ENCODE measurements at places on chromosomes 7 and 10.

DNA sequence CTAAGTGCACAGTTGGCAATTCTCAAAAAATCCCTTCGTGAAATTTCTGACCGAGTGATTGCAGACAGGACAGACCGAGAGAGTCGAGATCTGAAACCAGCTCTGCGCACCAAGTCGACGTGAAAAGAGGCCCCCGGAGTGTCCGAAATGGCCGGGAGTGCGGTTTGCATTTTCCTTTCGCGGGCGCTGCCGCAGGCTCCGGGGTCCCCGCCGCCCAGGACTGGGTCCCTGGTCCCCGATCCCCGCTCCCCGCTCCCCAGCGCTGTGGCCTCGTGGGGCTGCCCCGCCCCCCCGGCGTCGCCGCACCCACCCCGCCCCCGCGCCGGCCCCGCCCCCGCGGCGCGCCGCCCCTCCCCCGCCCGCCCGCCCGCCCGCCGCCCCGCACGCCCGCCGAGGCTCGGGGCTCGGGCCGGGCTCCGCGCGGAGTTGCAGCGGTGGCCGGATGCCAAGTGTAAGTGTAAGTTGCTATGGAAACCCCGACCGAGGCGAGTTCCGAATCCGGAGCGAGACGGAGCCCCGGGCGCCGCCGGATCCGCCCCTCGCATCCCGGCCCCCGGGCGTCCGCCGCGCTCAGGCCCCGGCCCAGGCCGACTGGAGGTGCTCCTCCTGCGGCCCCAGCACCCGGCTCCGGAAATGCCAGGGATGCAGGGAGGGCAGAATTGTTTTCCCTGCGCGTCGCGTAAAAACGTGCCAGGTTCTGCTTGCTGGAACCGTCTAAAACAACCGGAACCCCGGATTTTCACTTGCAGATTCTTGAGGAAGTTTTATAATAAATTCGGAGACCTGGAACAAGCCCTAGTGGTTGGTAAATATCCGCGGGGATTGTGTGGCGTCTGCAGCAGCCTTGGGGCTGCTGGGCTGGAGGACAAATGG is 4.6 kb downstream of the BMI1 start:
- DNase-seq: peak; percentile 63

GRCh38 chr7:142440906-142441411 is 183.1 kb upstream of the PRSS58 start:
- DNase-seq: no peak

- no peak for DNase-seq
Measured at GRCh38 chr7:80703272-80703671, 64.8 kb downstream of the CD36 start.

DNA sequence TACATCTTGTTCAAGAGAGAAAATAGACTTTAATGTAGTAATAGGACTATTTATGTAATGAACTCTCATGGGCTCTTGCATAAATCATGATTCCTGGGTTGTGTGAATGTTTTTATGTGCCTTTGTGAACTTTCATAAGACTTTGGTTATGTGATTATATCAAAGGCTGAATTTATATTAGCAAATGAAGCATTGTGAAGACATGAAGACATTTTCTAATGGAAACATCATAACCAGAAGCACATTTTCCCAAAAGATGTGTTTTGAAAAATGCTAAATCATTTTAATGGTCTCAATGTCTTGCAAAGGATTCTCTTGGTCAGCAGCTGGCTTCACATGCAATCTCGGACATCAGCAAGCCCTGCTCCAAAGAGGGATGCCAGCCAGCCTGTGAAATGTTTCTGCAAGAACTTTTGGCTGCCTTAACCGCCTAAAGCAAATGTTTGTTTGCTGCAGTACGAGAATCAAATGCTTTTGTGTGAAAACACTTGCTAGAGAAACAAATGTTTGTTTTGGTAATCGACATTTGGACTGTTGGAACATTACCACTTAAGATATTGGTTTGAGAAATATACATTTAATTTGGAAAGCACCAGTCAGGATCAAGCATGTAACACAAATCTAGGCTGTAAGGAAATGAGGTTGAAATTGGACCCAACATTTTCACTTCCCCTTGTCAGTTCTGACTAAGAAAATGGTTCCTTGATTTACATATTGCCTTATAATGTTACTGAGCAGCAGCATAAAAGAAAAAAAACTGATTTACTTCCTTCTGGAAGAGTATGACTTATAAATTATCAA is 102.1 kb downstream of the RTKN2 start:
- DNase-seq: no peak

GRCh38 chr7:107045980-107046379 is 1.5 kb downstream of the PRKAR2B start:
- DNase-seq: peak; percentile 68

DNA sequence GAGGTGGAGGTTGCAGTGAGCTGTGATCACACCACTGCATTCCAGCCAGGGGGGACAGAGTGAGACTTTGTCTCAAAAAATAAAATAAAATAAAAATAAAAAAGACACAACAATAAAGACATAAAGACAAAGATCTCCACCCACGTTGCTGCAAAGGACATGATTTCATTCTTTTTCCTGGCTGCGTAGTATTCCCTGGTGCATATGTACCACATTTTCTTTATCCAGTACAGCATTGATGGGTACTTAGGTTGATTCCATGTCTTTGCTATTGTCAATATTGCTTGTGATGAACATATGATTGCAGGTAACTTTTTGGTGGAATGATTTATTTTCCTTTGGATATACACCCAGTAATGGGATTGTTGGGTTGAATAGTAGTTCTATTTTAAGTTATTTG is 42.0 kb upstream of the CCDC3 start:
- DNase-seq: no peak

- no peak for DNase-seq
Measured at GRCh38 chr10:130958003-130958402, 353.5 kb downstream of the TCERG1L start.

- no peak for DNase-seq
Measured at GRCh38 chr7:95436407-95436806, 1.6 kb upstream of the PON2 start.

GRCh38 chr7:22784346-22784745 is 38.3 kb downstream of the TOMM7 start:
- no peak for DNase-seq

- DNase-seq: no peak
Measured at GRCh38 chr7:47778153-47778661, 170.1 kb downstream of the PKD1L1 start.

DNA sequence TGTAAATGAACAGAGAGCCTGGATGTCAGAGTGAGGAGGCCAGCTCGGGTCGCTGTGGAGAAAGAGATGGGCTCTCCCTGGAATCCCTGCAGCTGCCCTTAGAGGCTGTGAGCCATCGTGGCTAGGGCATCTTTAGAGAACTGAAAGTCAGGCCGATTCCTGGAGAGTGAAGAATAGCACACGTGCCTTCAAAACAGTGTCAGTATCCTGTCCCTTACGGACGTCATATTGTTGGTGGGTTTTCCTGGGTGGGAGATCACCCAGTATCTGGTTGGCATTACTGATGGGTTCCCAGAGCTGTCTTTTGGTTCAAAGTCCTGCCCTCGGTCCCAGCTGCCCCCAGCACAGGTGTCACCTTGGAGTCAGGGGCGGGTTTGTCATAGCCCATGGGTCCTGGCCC is 25.3 kb downstream of the IKZF1 start:
- no peak for DNase-seq

GRCh38 chr7:128799451-128799850 is 7.7 kb downstream of the CCDC136 start:
- no peak for DNase-seq

GRCh38 chr7:84548366-84549365 is 354.1 kb upstream of the SEMA3A start:
- DNase-seq: peak; percentile 27

- DNase-seq: peak; percentile 70
Measured at GRCh38 chr7:41696323-41696916, 6.5 kb downstream of the INHBA start.

DNA sequence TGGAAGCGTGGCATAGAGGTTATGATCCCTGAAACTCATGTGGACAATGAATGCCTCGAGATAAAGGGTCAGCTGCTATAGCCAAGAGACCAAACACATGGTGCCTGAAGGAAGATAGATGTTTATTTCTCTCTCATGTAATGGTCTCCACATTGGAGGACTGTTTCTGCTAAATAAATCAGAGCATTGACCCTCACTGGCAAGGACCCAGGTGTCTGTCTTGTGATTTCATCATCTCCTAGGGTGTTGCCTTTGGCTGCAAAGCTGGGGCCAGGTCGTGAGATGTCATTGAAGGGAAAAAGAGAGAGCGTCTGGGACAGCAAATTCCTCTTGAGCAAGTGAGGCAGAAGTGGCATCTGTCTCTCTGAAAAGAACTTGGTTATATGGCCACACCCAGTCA is 64.6 kb downstream of the JCAD start:
- DNase-seq: no peak

DNA sequence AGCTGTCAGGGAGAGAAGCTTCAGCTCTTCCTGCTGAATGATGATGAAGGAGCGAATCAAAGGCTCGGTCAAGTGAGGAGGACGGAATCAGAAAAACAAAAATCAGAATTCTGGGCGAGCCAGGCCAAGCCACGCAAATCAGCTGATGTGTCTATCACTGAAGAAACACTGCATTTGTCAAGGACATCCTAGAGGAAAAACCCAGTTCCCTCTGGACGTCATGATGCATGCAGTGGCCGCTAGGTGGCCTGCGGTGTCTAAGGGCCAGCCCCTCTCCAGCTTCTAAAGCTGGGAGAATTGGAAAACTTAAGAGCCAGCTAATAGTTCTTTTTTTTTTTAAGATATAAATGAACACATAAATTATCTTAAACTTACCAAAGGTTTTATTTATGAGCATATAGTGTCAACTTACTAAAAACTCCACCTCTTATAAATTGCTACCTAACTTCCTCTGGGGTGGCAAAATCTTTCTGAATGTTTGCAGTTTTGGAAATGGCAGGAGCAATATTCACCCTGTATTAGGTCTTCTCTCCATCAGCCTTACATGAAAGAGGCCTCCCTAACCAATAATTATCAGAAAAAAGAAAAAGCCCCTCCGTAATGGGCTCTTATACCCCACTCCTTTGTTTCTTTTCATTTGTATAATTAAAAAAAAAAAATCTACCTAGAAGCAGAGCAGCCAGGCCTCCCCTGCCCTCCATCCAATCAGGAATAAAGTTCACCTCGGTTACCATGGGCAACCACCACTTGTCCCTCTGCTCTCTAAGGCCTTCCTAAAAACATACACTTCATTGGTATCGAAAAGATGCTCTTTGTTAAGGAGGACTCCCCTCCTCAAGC is 186.8 kb downstream of the USP6NL start:
- DNase-seq: peak; percentile 32

DNA sequence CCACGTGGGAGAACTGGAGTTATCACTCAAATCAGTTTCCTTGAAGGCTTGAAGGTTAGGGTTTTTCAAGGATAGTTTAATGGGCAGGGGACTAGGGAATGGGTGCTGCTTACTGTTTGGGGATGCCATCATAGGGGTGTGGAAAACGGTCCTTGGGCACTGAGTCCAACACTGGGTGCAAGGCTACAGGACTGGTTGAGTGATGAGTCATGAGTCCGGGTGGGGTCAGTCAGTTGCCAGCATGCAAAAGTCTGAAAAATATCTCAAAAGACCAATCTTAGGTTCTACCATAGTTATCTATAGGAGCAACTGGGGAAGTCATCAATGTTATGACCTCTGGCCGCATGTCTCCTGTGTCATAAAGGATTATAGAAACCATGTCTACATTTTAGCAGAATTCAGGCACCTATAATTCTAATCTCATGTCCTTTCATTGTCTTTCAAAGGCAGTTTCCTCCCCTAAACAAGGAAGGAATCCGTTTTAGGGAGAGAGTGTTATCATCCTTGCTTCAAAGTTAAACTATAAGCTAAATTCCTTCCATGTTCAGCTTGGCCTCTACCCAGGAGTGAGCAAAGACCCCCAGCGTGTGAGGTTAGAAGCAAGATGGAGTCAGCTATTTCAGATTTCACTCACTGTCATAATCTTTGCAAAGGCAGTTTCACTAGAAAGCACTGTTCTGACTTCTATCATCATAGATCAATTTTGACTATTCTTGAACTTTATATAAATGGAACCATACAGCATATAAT is 94.5 kb downstream of the COL26A1 start:
- no peak for DNase-seq

DNA sequence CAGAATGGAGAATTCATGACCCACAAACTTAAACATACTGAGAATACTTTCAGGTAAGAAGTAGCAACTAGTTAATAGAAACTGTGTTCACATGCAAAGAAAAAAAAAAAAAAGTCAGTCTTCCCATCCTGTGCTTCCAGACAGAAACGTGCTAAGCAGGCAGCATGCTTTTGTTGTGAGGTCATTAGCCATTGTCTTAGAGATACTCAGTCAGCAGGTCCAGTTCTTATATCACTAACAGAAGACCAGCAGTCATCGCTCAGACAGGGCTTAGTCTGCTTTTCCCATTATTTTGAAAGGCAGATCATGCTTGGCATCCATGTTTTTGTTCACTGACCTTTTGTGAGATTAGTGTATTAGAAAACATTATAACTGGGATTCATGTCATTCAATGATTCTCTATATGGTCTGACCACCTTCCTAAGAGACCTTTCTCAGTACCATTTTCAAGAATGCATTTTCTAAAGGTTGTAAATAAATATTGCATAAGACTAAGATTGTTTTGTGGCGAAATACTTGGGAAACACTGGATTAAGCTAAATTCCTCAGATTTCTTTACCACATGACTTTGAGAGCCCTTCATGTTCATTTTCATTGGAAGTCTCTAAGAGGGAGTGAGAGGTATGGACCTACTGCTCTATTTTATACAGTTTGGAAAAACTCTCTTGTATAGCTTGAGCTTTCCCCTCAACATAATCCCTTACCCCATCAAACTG is 45.0 kb upstream of the AGBL3 start:
- DNase-seq: no peak

DNA sequence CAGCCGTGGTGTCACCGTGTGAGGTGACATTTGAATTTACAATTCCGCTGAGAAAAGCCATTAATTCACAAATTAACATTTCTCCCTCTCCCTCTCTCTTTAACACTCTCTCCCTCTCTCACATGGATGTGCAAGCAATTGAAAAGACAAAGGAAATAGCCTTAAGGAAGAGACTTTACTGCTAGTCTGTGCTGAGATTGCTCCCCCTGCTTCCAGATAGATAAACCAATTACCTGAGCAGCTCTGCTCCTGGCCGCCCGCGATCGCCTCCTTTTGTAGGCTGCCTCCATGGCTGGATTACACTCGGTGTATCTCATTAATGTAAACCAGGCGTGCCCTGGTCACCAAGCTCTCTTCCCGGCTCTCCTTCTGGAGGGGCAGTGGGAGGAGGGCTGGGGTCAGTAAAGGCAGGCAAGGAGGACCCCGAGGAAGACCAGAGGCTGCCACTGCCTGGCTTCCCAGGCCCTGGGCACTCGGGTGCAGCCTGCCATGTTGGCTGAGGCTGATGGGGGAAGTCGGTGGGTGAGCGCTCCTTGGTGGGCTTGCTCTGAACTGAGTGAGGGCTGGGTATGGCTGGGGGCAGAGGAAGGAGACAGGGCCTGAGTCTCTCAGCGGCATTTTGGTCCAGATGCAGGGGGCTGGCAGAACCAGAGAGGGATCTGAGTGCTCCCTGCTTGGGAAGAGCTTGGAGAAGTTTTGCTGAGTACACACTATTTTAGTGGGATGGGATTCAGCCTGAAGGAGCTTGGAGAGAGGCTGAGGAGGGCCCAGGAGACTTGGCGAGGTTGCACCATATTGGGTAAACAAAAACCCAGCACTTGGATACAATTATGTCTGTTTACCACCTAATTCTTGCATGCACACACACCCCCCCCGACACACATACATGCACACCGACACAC is 42.9 kb downstream of the PAX2 start:
- no peak for DNase-seq
